ENCODE measurements at places on chromosomes 13 and 19.

- DNase-seq = peak; percentile 24
Observed at GRCh38 chr13:101204270-101205020, 211.9 kb downstream of the NALCN start.

GRCh38 chr13:94323764-94324758, 155.4 kb downstream of the DCT start:
- DNase-seq = no peak

GRCh38 chr13:74867460-74867859, 614.5 kb downstream of the TBC1D4 start:
- DNase-seq = no peak

DNA sequence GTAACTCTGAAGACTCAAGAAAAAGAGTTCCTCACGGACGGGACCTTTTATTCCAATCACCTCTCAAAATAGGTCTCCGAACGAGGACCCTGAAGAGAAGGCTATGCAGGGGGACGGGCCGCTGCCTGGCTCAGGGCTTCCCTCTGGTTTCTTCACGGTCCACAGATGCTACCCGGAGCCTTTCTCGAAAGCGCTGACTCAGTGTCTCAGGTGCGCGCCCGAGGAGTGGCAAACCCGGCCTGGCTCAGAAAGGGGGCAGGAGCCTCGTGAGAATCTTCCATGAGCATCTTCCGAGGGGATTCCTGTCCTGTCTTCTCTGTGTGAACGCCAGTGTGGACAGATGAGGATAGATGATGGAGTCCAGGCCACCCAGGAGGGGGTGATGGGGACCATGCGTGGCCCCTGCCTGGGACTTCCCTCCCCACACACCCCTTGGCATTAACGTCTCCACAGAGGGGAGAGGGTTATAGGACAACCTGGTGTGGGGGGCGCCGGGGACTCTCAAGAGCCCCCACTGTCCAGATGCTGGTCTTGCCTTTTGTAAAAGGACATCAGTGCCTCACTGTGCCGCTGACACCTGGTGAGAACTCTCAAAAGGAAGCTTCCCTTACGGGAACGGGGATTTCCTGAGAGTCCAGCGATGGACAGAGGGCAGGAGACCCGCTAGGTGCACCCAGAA, 16.5 kb downstream of the LSM4 start:
- DNase-seq = no peak

- peak; percentile 58 for DNase-seq
Observed at GRCh38 chr13:114035583-114036531, 62.0 kb upstream of the C13orf46 start.

GRCh38 chr13:103799028-103799427, 732.8 kb upstream of the SLC10A2 start:
- peak; percentile 69 for DNase-seq

GRCh38 chr19:27746691-27747380, 1466.1 kb downstream of the UQCRFS1 start:
- no peak for DNase-seq

- DNase-seq = no peak
Observed at GRCh38 chr19:18478545-18479311, 40.8 kb upstream of the ISYNA1 start.

DNA sequence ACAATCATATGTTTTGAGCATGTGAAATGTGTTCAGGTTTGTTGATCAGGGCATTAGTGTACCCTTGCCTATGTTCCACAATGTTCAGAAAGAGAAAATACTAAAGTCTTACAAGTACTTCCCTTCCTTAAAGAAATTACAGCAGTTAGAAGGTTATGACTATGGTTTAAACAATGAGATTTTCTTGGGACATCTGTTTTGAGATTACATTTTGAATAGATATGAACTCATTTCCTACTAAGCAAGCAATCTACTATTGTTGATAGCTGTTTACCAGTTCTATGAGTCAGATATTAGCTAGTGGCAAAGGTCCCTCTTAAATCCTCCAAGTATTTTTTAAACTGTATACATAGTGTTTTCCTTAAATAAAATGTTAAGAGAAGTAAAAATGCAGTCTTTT, 241.3 kb downstream of the DACH1 start:
- DNase-seq = no peak

- DNase-seq = no peak
Observed at GRCh38 chr19:39296055-39296645, at the start of gene IFNL1. Gene IFNL1, plus strand, starts transcription at chr19:39296407. Its CDS starts 15 bp downstream, at chr19:39296422.

GRCh38 chr13:37956536-37956935, 87.0 kb upstream of the TRPC4 start:
- no peak for DNase-seq

DNA sequence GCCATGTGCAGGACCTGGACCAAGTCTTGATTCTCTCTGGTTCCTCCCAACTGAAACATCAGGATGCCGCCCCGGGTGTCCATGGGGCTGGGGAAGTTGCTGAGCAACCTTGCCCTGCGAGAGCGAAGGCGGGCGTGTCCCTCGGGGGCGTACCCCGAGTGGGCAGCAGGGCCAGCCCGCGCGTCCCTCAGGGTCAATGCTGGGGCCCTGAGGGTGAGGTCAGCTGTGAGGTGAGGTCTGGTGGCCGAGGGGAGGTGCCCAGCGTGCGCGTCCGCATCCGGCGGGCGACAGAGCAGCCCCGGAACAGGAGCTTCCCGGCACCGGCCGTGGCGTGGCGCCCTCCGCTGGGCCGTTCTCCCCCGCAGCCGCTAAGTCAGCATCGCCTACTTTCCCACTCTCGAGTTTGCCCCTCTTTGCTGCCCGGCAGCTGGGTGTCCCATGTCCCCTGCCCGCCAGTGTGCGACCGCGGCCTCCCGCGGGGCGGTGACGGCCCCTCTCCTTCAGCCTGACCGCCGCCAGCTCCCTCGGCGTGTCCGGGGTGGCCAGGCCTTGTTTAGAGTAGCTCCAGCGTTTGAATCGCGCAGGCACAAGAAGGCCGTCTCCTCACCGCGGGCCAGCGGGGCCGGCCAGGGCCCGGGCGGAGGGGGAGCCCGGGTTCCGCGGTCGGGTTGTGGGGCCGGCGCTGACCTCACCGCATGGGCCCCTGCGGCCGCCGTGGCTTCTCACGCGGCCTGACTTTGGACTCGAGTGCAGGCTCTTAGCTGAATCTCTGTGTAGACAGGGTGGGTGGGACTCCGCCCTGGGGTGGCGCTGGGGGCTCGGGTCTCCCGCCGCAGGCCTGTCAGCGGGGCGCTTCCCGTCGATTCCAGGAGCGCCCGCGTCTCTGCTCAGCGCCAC, 33.0 kb downstream of the GJA3 start:
- peak; percentile 23 for DNase-seq

- DNase-seq = no peak
Observed at GRCh38 chr19:53961523-53962356, 997 bp upstream of the CACNG8 start.

DNA sequence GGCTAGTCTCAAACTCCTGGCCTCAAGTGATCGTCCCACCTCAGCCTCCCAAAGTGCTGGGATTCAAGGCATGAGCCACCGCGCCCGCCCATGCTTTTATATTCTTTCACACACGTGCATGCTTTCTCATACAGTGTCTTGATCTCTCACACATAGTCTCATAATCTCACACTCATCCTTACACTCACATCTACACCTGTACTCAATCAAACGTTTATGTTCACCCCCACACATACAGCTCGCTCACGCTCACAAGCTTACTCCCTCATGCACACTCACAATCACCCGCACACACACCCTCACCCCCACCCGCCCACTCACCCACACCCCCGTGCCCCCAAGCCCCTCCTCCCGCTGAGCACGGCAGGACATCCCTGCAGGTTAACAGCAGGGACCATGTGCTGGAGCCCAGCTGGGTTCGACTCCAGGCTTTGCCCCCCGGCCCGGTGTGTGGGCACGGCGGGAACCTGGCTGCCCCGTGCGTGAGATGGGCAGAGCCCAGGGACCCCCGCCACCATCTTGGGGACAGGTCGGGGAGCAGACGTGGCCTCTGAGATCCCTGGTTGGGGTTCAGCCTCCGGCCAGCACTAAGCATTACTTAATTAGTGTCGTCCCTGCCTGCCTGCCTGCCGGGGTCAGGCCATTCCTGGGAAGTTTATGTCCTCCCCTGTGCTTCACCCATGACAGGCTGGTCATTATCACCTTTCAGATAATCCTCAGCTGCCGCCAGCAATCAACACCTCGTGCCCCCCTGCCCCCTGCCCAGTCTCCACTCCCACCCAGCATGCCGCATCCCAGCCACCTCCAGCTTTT, 11.4 kb downstream of the SBK2 start:
- DNase-seq = no peak

DNA sequence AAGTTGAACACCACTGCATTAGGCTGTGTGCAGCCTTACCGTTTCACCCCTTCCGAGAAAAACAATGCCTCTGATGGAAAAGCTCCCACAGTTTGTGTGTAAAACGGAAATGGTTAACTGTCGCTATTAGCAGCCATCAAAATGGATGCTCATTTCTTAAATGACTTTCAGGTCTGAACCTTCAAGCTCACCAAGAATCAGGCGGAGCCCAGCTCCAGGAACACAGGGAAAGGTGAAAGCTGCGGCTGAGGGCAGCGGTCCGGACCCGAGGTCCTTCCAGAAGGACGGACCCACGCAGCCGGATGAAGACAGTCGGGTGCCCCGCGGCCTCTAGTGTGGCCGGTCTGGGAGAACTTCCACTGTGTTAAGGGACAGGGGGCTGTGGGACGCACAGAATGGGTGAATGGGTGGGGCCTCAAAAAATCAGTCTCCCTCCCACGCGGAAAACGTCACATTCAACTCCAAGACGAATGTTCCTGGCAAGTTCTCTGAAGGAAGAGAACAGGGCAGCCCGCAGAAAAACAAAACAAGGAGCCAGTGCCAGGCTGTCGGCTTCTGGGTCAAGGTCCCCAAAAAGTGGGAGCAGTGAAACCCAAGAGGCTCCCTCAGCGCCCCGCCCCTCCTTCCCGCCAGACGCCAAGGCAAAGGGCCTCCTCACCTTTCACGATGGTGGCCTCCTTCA, 4.9 kb downstream of the IRS2 start:
- no peak for DNase-seq

DNA sequence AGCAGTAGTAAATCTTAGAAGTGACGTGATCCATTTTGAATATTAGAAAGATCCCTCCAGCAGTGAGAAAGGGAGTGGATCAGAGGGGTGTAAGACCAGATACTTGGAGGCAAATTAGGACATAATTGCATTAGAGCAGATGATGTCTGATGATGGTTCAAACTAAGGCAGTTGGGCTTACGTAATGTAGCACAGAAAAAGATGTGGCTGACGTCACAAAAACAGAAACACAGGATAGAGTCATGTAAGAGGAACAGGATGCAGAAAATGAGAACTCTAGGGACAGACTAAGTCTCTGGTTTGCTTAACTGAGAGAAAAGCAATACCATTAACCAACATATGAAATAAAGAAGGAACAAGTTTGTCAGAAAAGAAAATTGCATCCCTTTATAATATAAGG, 392.5 kb upstream of the DACH1 start:
- DNase-seq = no peak
